ENCODE measurements at places on chromosomes 13 and 19.

- no peak for DNase-seq
These were observed 540.8 kb downstream of the OLFM4 start for GRCh38 chr13:53569453-53569852.

- DNase-seq: no peak
These were observed 201.7 kb upstream of the UBL3 start for GRCh38 chr13:30052120-30052519.

DNA sequence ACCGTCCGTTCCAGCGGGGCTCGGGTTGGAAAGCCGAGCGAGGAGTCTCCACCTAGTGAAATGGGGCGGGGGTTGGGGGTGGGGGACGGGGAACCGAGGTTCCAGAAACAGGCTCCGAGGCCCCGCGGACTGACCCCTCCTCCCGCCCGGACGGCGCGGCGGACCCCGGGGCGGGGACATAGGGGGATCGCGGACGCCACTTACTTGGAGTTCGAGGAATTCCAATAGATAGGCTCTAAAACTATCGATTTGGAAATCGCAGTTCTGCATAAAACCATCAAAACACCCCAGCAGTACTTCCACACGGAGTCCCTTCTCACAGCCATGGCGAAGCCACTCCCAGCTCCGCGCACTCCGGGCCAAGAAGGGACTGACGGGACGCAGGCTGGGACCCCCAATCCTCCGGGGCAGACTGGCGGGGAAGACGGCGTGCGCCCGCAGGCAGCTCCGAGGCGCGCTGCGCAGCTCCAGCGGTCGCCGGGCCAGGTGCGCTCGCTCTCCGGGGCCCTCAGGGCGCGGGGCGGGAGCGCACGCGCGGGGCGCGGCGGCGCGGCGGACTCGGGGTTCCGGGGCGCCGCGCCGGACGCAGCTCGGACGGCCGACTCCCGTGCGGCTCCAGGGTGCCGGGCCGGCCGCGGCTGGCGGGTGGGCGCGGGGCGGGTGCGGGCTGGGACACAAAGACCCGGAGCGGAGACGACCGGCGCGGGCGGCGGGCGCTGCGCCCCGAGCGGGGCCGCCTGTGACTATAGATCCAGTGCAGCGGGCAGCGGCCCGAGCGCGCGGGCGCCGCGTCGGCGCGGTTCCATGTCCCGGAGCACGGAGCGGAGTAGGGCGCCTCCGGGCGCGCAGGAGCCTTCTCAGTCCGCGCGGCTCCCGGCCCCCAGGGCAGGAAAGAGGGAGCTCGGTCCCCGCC is 567 bp downstream of the EFNB2 start:
- DNase-seq: no peak

DNA sequence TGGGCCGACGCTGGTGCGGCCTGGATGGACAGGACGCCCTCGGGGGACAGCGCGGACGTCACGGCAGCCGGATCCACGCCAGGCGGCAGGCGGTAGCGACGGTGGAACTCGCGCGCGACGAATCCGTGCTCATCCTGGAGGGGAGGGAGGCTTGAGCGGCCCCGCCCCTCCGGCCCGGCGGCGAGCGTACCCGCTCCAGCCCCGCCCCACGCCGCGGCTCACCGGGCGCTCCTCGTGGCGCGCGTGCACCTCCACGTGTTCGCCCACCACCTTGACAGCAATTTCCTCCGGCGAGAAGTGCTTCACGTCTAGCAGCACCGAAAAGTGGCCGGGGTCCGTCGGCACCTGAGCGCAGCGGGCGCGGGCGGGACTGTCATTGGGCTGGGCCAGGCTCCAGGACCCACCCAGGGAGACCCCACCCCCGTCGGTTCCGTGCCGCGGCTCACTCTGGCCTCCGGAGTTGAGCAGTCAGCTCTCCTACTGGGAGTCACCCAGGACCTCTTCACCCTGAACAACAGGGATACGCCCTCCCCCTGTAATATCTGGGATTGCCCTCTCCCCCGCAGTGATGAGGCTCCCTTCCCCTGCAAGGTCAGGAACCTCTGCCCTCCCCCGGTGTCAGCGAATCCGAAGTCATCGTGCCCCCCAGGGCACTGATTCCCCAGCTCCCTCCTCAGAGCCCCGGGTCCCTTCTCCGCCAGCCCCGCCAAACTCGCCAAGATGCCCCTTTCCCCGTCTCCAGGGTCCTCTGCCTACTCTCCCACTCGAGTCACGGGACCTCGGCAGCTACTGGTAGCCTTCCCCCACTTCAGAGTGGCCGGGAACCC is 1.1 kb downstream of the HSPB6 start:
- no peak for DNase-seq

GRCh38 chr13:66137384-66137783 is 1092.8 kb downstream of the PCDH9 start:
- DNase-seq: no peak

DNA sequence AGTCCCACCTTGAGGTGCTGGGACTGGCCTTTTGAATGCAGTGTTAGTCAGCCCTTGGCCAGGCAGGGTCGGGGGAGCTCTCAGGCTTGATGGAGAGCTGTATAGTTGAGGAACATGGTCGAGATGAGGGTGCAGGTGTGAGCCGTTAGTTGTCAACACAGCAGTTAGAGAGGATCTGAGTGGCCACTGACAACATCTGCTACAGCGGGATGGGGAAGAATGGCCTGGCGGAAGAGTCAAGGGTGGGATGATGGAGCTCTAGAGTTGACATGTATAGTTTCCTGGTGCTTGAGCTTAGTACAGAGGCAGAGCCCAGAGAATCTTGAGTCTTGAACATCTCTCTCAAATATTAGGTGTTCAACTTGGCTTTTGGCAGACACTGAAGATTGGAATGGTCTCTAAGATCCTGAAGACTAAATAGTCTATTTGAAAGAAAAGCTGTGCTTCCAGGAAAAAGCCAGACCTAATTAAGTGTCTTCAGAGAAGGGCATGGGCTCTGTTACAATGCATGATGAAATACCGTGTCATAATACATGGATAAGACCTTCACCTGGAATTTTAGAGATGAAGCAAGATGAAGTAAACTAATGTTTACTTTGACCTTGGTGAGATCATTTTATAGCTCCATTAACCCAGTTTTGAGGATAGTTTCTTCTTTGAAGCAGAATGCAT is 9.7 kb downstream of the PCCA start:
- DNase-seq: no peak

GRCh38 chr13:46334035-46334822 is 52.8 kb downstream of the RUBCNL start:
- no peak for DNase-seq

DNA sequence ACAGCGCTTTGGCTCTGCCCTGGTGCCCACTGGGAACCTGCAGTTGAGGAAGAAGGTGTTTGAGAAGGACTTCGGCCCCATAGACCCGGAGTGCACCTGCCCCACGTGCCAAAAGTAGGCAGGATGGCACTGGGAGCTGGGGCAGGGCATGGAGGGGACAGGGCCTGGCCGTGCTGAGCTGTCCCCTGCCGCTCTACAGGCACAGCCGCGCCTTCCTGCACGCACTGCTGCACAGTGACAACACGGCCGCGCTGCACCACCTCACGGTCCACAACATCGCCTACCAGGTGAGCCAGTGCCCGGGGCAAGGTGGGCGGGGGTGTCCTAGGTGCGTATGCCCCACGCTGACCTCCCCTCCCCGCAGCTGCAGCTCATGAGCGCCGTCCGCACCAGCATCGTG is 5.1 kb upstream of the DNM2 start:
- no peak for DNase-seq

DNA sequence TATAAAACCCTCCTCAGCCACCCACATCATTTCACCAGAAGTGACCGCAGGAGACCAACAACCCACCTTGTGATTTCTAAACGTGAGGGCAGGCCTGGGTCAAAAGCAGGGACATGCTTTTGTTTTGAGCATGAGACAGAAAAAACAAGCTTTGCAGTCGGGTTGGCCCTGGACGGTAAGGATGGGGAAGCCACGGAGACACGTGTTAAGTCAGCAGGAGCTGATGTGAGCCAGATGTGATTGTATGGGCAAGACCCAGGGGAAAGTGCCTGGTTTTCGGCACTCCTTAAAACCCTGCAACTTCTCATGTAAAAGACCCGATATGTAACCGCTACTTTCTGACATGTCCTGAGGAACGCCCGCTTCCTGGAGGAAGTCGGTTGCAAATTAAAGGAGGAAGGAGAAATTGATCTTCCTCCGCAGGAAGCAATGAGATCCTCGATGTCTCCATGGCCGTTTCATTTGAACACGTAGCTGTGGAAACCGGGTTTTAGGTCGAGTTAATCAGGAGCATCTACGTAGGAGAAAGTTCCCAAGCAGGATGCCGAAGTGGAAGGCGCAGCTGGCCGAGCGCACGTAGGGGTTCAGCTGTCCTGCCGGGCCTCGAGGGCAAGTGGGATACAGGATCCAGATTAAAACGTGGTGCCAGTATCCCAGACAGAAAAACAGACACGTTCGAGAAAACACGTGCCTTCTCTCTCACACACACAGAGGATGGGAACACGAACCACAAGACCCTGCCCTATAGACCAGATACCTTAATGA is 40.5 kb upstream of the POMP start:
- no peak for DNase-seq

GRCh38 chr13:29883941-29884518 is 33.6 kb upstream of the UBL3 start:
- no peak for DNase-seq

DNA sequence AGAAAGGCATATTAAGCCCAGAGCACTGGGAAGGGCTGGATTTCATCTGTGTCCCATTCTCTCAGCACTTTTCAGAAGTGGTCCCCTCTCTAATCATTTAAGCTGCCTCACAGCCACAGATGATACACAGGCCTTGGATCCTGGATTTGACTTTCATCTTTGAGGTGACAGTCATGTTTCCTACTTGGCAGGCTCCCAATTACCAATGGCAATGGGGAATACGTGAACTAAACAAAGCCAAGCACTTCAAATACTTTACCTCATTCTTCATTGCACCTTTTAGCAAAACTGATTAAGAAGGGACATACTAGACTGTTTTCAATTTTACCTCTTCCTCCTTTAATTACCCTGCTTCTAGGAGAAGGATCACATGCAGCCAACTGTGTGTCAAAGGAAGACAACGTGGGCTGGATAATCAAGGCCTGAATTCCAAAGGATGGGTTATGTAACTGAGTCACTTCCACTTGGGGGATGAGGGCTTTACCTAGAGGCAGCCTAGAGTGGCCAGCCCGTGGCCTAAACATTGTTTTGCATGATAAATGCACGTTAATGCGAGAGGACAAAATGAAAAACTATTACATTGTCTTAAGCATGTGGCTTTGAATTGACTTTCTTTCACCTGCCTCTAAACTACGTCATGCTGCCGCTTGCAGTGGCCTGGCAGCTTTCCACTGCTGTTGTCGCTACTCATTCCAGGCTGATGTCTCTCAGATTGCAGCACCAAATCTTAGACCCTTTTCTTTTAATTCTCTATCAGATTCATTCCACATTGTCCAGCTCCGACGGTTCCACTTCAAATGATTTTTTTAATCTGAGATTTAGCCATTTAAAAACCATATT is 95.0 kb downstream of the KCTD12 start:
- no peak for DNase-seq

- no peak for DNase-seq
These were observed 74.0 kb downstream of the CEBPG start for GRCh38 chr19:33447336-33448158.

All from amniotic stem cell (primary cell).